ENCODE measurements at places on chromosomes 3 and 15.

DNA sequence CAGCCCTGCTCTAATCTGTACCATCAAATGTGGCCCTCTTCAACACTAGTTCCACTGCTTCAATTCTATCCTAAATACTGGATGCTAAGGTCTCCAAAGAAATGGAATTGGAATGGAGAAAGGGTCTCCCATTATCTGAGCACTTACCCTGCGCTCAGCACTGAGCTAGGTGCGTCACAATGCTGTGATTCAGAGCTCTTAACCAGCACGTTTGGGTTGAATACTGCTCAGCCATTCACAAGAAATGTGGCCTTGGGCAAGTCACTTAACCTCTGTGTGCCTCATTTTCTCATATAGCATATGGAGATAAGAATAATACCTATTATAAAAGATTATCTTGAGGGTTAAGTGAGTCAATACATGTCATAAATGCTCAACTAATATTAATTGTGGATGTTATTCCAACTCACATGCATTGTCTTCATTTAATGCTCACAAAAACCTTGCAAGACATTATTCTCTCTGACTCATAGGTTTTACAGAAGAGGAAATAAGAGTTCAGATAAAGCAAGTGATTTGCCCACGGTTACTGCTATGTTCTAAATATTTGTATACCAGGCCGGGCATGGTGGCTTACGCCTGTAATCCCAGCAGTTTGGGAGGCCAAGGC, 27.4 kb upstream of the SRGAP3 start:
- DNase-seq, result no peak

DNA sequence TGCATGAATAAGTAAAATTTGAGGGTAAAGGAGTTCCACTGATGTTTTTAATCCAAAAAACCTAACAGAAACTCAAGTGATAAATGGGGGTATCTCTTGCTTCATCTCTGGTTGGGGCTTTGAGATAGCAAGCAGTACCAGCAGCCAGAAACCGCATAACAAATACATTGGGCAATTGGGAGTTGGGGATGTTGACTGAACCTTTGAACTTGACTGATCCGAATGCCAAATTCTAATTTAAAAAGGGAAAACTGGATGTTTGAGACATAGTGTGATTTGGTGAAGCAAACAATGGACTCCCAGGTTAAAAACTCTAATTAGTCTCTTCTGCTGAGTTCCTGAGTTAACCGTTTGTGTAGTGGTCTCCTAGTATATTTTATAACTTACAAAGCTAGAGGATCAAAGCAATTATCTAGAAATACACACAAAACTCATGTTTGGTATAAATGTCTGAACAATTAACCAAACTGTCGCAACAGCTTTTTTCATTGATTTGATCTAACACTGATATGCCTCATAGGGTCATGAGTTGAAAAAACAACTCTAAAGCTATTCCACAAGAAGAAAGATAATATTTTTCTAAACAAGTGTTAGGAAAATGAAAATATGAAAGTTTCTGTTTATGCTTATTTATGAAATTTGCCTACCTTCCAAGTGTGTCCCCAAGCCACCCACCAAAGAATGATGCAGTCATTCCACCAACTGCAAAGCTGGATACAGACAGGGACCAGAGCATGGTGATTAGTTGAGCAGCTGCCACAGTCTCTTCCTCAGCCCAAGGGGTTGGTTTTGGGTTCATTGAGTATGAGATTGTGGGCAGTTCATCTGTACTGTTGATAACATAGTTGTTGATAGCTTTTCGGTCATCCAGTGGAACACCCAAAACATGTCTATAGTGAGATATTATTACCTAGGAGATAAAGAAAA, 12.4 kb downstream of the SLC2A2 start:
- no peak for DNase-seq

GRCh38 chr3:47054412-47054811, 74.9 kb downstream of the NBEAL2 start:
- no peak for DNase-seq

- no peak for DNase-seq
Measured at GRCh38 chr15:78425643-78426042, 12.4 kb upstream of the IREB2 start.

- DNase-seq, result no peak
Measured at GRCh38 chr15:93362821-93363220, 273.8 kb upstream of the RGMA start.

GRCh38 chr3:11307830-11308432, 35.7 kb downstream of the ATG7 start:
- no peak for DNase-seq

- no peak for DNase-seq
Measured at GRCh38 chr3:47315069-47315647, 32.4 kb downstream of the KLHL18 start.

- no peak for DNase-seq
Measured at GRCh38 chr3:98770261-98771039, 7.3 kb downstream of the ST3GAL6 start.

GRCh38 chr3:108406063-108406660, 104.2 kb downstream of the MYH15 start:
- DNase-seq, result no peak

DNA sequence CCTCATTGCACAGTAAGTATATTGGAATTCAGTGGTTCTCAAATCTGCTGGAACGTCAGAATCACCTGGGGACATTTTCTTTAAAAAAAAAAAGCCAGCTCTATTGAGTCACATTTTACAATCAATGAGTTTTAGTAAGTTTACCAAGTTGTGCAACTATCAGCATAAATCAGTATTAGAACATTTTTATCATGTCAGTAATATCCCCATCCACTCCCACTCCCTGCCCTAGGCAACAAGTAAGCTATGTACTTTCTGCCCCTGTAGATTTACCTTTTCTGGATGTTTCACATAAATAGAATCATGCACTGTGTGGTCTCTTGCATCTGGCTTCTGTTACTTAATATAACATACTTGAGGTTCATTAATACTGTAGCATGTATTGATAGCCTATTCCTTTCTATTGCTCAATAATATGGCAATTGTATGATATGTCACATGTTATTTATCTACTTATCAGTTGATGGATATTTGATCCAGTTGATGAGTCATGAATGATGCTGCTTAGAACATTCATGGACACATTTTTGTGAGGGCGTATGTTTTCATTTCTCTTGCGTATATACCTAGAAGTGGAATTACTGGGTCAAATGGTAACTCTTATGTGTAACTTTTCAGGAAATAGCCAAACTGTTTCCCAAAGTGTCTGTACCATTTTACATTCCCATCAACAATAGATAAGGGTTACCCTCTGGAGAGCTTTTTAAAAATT, 180.5 kb downstream of the THSD4 start:
- no peak for DNase-seq

GRCh38 chr3:122021811-122022401, at the start of gene ILDR1:
ILDR1 (minus strand) TSS chr3:122022247; CDS start chr3:122022077, 170 bp downstream.
- no peak for DNase-seq

DNA sequence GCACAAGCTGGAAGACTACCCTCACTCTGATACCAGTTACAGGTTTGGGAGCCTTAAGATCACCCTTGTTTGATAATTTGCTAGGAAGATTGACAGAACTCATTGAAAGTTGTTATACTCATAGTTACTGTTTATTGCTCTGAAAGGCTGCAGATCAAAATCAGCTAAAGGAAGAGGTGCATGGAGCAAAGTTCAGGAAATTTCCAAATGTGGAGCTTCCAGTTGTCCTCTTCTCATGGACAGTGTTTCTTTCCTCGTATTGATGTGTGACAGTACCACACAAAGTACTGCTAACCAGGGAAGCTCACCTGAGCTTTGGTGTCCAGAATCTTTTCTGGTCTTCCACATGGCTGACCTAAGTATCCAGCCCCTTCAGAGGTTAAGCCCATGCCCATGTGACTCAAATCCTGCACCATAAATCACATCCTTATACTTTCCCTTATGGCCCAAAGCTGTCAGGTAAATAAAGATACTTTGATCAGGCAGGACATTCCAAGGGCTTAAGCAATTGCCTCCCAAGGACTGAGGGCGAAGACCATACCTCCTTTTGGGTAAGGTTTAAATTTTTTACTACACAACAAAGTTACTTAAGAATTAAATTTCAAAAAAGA, 93.1 kb upstream of the ZBED2 start:
- no peak for DNase-seq

DNA sequence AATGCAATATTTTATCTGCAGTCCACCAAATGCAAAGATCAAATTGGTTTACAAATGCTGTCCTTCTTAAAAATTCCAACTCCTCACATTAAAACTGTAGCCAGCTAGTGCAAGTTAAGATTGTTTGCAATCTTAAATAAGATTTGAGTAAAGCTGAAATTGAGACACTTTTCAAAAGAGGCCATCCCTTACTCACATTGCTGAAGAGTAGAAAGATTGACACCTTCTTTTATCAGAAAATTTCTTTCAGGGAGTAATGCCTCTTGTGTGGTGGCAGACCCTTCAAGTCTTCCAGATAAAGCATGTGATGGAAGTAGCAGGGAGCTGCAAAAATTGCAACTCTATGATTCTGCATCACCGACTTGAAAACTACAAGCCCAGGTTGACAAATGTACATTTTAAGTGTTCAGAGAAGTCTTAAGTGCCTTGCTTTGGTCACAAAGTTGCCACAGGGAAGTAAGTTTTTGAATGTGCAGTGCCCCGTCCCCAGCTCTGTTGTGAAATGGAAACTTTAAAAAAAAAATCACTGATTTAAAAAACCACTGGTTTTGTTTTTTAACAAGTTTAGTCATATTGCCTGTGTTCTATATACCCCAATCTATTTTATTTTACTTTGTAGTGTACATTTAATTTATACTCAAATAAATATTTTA, 12.6 kb downstream of the CD86 start:
- no peak for DNase-seq

DNA sequence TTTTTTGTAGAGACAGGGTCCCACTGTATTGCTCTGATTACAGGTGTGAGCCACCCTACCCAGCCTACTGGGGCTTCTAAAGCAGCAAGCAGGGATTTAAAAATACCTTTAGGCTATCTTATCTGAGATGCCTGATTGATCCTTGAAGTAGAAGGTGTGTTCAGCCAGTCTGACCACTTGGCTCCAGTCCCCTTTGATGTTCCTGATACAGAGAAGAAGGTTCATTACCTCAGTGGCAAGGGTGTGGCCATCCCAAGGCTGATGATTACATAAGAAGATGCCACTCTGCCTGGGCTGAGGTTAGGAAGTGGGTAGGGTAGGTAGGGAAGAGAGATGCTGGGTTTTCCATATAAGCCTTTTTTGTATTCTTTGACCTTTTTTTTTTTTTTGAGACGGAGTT, 11.2 kb upstream of the DCAF1 start:
- DNase-seq, result no peak

GRCh38 chr3:58163234-58163633, 47.5 kb downstream of the DNASE1L3 start:
- DNase-seq, result no peak

GRCh38 chr3:78728406-78729145, 1039.2 kb downstream of the ROBO1 start:
- no peak for DNase-seq

GRCh38 chr3:194374935-194375334, 5.4 kb upstream of the LRRC15 start:
- no peak for DNase-seq
